Epithelial cell of esophagus (primary cell): ENCODE measurements at places on chromosomes 1 and 21.

DNA sequence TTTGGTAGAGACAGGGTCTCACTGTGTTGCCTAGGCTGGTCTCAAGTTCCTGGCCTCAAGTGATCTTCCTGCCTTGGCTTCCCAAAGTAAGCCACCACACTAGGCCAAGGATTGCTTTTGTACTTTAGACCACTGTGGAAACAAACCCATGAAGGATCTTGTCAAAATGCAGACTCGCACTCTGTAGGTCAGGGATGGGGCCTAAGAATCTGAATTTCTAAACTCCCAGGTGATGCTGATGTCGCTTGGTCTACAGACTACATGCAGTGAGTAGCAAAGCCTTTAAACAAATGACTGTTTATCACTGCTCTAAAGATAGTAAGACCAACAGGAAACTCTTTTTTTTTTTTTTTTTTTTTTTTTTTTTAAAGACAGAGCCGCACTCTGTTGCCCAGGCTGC, 54.1 kb upstream of the MUTYH start:
- no peak for DNase-seq

GRCh38 chr1:234869182-234870019, 259.2 kb downstream of the TOMM20 start:
- no peak for DNase-seq

- no peak for DNase-seq
Observed at GRCh38 chr1:110281363-110282290, 57.5 kb upstream of the RBM15 start.

DNA sequence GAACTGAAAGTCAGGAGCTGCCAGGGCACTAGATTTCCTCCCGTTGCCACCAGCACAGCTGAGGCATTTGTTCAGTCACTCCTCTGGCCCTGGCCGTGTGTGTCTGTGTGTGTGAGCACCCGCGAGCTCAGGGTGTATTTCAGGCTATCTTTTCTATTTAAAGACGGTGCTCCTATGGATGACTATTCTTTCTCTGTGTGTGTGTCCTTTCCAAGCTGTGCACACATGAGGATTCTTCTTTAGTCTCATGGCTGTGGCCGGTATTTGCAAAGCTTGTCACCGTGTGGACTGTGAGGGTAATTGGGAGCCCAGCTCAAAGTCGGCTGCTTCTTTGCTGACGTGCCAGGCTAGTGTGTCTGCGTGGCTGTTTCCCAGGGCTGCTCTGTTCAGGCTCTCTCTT, 3.0 kb upstream of the KCND3 start:
- DNase-seq: no peak

DNA sequence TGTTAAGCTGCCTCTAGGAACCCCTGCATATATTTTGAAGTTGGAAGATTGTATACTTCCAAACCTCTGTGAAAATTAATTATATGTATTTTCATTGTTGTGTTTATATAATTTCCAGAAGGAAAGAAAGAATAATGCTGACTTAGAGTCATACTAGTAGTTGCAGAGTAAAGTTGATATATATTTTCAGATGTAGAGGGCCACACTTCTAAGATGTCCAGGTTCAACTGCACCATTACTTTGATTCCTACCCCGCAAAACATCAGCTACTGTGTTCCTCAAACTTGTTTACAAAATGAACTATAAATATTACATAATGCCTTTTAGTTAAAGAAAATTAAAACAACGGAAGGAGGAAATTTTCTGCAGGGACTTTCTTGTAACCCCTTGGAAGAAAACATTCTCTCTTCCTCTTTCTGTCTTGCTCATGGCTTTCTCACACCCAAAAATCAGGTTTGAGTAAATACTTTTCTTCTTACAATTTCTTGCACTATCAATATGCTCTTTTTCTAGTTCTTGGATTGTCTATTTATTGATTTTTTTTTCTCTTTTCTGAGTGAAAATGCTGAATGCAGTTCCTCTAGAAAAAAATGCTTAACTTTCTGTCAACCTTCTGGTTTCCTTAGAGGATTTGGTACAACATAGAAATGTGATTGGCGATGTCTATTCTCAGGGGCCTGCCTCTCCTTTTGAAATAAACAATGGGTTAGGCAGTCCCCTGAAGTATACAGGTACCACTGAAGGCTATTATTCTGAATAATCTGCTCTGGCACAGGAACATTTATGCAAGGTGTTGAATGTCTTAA, 867.8 kb downstream of the TTLL7 start:
- DNase-seq: no peak

DNA sequence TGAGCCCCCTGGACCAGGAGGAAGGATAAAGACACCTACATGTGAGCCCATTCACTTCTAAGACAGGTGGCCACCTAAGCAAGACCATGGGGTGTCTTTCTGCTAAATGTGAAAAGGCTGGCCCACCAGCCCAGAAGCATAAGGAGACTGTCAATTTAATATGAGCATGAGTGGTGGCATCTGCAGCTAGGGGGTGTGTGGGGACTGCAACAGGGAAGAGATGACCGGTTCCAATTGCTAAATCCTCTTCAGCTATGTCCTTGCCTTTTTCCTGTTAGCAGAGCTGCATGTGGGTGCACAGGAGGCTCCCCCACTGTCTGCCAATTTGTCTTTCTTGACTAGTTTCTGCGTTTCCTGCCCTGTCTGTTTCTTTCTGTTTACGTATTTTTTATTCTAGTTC, 22.3 kb upstream of the BMP8A start:
- no peak for DNase-seq

GRCh38 chr1:45886229-45886628, 82.8 kb downstream of the MAST2 start:
- DNase-seq: no peak
